H1 (cell line): ENCODE measurements at places on chromosomes 16 and 17.

GRCh38 chr17:74943808-74944522 lies 8.3 kb downstream of the OTOP3 start:
- no peak for DNase-seq

DNA sequence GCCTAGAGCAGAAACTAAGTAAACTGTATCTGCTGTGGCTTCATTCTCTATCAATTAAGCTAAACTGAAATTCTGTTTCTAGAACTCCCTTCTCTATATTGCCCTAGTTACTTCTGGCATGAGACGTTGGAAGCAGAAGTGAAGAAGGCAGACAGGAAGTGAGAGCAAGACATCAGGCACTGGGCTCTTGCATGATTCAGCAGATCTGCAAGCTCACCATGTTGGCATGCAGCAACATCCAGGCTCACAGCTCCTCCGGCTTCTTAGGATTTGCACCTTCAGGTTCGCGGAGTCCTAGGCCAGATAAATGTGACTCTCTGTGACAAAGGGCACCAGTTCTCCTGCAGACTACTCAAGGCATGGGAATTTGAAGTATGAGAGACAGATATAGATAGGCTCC lies 148.3 kb downstream of the CDH8 start:
- DNase-seq, result no peak

- DNase-seq, result no peak
Observed at GRCh38 chr17:81250286-81251093, 11.4 kb downstream of the NDUFAF8 start.

DNA sequence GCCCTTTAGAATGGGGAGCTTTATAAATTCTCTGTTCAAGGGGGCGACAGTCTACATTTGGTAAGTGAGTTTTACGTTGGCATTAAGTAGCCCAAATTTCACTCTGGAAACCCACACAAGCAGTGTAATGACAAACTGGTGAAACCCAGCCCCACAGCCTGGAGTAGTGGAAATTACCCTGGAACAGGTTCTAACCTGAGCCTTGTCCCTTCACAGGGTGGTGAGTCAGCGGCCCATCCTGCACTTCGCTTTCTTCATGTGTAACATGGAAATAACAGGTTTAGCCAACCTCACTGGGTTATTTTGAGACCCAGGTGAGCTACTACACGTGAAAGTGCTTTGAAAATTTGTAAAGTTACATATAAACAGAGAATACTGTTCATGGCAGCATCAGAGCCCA lies 3.5 kb upstream of the TLCD3A start:
- no peak for DNase-seq

DNA sequence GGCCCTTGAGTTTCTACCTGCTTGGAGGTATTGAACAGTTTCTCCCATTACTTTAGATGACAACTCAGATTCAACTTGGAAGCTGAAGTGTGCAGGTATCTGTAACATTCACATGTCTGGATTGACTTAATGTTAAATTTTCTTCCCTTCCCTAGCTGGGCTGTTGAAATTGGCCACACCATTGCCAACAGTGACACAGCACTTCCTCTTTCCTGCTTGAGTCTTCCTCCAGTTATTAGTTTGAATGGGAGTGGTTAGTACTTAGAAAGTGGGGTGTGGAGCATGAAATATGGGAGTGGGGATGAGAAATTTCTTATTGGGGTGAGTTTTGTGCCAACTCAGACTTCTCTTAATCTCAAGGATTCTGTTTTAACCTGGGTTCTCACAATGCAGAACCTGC lies 454.9 kb downstream of the KCNJ2 start:
- no peak for DNase-seq

GRCh38 chr17:15264542-15264941 lies 584 bp downstream of the PMP22 start:
- no peak for DNase-seq

- no peak for DNase-seq
Observed at GRCh38 chr17:17239832-17240231, 2.9 kb upstream of the FLCN start.

- no peak for DNase-seq
Observed at GRCh38 chr16:65743558-65743957, 621.7 kb upstream of the CDH11 start.

- DNase-seq, result no peak
Observed at GRCh38 chr16:314795-315299, 31.9 kb downstream of the PDIA2 start.

- no peak for DNase-seq
Observed at GRCh38 chr16:48432136-48432535, 46.9 kb upstream of the SIAH1 start.

DNA sequence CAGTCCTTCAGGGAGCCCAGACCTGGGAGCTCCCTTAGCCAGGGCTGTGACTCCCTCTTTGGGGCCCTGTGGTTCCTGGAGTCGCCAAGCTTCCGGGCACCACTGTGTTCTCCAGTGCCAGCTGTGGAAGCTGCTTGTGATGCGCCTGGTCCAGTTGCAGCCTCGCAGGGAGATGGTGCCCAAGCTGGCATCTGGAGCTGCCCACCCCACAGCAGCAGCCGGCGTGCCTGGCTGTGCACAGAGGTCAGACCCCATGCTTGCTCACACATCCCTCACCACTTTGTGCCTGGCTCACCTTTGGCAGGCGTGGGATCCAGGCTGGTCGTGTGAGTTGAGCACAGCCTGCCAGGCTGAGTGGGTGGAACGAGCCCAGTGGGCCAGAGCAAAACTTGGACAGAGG lies 18.2 kb downstream of the RHOT1 start:
- no peak for DNase-seq

DNA sequence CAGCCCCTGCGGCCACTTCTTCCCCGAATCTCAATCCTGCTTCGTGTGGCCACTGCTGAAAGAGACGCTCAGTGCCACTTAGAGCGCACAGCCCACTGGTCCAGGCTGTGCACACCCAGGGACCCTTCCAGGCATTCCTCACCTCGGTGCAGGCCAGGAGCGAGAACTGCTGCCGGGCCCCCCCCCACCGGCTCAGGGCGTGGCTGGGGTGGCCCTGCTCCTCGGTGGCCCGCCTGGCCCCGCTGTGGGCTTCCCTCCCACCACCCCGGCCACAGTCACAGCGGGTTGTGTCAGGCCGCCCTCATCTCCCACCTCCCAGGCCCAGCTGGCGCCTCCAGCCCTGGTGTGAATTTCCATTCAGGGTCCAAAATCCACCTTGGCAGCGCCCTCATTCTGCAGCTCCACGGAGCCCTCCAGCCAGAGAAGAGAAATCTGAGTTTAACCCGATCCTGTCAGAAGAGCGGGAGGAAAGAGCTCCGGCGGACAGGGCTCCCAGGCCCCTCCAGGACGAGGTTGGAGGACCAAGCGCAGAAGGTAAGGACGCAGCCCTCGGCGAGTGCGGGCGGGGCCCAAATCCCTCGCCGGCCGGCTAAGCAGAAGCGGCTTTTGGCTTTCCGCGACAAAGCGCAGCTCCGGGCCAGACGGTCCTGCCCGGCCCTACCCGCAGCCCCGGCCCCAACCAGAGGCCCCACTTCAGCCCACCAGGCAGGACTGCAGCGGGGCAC lies 12.0 kb downstream of the TBC1D16 start:
- no peak for DNase-seq

DNA sequence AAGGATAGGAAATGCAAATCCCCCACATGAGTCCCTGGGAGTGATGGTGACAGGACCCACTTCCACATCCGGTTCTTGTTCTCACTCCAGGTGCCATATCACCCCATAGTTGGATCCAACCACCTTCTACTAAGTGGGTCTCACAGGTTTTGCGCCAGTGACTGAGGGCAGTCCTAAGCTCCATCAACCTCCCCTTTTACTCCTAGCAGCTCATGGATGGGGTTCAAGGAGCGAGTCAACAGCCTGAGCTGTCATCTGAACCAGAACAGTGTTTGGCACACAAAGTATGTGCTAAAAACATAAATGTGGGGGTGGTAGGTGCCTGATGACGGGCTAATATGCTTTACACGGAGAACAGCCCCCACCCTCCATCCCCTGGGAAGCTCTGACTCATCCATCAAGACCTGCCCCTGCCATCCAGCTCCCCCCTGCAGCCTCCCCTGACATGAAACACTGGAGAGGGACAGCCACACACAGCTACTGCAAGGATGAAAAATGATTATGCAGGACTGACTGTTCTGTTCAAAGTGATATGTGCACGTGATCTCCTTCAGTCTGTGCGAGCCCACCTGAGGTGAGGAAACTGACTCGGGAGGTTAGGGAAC lies 143.2 kb upstream of the CDH5 start:
- no peak for DNase-seq

DNA sequence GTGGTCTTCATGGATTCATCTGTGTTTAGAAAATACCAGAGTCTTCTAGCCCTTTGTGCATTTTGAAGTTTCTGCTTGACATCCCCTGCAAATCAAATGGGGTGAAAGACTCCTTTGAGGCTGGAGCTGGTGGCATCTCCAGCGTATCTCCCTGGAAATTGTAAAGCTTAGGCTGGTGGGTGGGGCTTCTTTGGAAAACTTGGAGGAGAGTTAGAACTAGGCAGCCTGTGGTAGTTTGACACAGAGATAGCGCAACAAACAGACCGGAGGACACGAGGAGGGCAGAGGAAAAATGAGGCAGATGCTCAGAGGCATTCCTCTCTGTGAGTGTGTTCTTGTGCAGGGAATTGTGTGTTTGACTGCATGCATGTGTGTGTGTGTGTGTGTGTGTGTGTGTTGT lies 116.3 kb downstream of the IRX5 start:
- DNase-seq, result no peak
